Stimulated activated CD8-positive, alpha-beta memory T cell treated with anti-CD3 and anti-CD28 coated beads, Interleukin-7, amount 100 ng/mL, for 4 hours (primary cell): ENCODE measurements at places on chromosomes 16 and 17.

- DNase-seq: no peak
Measured at GRCh38 chr17:48463526-48463925, 33.5 kb upstream of the SKAP1 start.

GRCh38 chr17:59893676-59894100, 767 bp downstream of the RPS6KB1 start:
- DNase-seq: no peak

GRCh38 chr16:16850274-16850673, 471.3 kb downstream of the NPIPA7 start:
- no peak for DNase-seq

DNA sequence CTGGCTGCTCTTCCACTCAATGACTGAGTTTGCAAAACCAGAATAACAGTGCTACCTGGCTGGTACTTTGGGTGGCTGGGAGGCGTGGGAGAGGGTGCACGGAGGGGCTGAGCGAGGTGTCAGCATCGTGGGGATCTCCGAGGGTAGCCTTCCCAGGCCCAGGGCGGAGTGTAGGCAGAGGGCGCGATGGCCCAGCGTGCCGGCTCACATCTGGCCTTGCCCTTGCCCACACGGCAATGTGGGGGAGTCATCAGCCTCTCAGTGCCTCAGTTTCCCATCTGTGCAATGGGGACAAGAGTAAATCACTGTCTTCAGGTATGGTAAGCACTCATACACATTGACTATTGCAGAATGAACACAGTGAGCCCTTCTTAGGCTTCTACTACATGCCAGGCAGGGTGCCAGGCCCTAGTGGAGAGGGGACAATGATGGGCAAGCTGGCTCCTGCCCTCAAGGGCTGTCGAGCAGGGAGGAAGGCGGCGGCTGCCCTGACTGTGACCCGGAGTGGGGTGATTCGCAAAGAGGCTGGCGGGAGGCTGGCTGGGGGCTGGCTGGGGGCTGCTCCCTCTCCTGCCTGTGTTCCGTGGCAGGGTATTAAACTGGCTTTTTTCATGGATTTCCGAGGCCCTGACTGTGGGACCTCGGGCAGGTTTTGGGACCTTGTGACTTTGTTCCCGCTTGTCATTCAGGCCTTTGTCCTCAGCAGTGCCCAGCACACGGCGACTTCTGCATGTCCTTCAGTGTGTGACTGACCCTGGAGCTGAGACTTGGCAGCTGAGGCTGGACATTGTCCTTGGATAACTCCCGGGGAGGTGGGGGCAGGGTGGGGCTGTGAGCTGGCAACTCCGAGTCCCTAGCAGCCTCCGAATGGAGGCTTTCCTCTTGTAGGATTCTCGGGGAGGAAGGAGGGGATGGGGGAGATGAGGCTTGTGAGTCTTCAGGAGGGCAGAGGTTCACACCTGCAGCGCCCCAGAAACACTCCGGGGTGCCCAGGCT, 243.1 kb downstream of the SEC14L1 start:
- DNase-seq: no peak

GRCh38 chr17:80949451-80950421, 41.9 kb upstream of the CHMP6 start:
- DNase-seq: no peak

DNA sequence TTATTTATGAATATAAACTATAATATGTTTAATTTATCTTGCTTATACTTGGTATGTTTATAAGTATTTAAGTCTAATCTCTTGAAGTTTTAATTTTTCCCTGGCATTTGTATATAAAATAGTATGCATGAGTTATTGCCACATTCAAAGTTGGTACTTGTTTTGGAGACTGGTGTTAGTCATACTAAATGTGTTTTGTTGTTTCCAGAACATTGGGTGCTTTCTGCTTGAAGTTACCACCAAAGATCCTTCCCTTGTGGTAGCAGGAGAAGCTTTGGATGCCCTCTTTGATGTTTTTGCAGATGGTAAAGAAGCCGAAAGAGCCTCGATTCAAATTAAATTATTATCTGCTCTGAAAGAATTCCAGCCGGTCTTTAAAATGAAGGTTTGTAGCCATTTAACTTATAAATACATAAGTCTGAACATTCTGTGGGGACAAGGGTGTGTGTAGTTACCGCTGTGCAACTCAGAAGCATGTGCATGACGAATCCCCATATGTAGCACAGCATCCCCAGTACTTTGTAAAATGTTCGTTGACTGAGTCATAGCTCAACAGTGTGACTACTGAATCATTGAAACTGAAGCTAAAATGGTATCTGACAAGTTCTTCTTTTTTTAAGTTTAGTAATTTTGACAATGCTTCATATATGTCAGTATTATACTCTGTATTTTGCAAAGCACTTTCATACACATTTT, 36.4 kb downstream of the HEATR3 start:
- no peak for DNase-seq

- no peak for DNase-seq
Measured at GRCh38 chr17:17766077-17766743, 70.6 kb downstream of the SREBF1 start.

DNA sequence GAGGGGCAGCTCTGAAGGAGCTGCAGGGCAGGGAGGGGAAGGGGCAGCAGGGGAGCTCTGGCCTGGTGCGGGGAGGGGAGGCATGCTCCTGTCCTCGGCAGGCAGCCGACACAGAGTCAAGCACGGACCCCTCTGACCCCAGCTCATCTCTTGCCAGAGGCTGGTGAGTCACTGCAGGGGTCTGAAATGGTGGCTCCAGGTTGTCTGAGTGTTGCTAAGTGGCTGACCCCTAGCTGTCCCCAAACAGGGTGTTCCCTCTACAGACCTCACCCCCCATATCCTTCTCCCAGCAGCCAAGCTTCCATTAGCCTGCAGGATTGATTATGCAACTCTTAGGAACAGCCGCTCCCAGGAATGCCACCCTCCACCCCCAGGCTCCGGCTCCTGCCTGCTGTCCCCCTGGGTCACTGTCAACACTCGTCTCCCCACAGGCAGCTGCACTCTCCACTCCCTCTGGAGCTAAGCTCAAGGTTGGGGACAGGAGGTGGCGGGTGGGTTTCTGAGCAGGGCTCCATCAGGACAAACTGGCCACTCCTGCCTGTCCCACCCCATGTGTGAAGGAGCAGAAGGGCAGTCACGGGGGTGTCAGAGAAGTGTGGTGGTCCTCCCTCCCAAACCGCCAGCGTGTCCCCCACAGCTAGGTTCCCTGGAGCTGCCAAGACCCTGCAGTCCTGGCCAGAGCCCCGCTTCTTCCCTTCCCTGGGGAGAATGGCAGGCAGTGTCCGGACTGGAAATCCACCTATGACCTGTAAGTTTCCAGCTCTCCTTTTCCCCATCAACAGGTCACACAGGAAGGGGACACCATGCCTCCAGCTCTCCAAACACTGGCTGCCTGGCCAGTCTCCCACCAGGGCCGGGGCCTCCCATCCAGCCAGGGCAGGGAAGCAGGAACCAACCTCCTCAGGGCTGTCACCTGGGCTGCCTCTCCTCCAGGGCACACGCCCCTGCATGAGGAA, 1.0 kb downstream of the MYLK3 start:
- no peak for DNase-seq

DNA sequence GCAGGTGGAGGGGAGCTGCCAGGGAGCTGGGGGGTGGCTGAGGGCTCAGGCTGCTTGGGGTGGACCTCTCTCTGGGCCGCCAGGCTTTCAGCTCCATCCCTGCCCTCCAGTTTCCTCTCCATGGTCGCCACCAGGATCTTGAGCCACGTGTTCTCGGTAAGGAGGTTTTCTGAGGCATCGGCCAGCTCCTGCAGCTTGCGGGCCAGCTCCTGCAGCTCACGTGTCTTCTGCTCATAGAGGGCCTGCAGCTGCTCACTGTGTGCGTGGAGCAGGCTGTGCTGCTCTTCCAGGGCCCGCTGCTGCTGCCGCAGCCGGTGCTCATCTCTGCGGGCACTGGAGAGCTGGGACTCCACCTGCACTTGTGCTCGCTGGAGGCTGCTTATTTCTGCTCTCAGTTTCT, 11.0 kb downstream of the SNN start:
- no peak for DNase-seq

DNA sequence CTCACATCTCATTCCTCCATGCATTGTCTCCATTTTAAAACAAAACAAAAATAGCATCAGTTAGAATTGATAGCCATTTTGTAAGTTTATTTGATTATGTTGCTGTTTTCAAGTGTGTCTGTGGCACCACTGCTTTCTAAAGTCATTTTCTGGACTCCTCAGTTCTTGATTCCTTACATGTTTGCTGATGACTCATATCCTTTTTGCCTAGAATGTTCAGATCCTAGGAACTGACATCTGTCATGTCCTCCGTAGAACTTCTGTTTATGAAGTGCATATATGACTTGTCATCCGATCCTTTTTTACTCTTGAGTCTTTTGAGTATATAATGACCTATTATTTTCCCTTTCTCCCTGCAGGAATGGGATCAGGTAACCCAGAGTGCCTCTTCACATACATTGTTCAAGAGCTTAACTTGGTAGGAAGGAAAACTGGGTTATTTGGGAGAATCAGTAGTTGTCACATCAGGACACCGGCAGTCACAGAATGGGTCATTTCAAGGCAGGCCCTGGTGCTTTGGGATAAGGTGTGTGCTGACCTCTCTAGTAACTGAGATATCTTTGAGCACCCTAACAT, 69.2 kb downstream of the MAP2K4 start:
- no peak for DNase-seq

- DNase-seq: no peak
Measured at GRCh38 chr17:65511316-65511715, 50.1 kb downstream of the AXIN2 start.

GRCh38 chr16:83806036-83806435, 1.7 kb upstream of the HSBP1 start:
- no peak for DNase-seq

DNA sequence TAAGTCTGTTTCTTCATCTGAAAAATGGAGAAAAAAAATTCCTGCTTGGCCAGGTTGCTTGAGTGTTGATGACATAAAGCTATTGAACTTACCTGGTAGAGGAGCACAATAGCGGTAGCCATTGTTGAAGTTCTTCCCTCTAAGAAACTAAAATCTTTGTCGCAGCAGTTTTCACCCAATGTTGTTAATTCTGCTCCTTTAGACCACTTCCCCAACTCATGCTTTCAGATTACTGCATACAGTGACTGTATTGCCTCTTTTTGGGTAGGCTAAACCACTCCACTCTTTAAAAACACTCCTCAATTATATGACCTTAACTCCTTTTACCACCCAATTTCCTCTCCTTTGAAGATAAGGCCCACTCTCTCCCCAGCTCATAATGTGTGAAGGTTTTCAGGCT, 35.7 kb upstream of the CCL2 start:
- DNase-seq: no peak

GRCh38 chr17:27233776-27234175, 60.1 kb upstream of the WSB1 start:
- DNase-seq: no peak

- no peak for DNase-seq
Measured at GRCh38 chr17:5042157-5043022, 7.2 kb upstream of the SLC52A1 start.

DNA sequence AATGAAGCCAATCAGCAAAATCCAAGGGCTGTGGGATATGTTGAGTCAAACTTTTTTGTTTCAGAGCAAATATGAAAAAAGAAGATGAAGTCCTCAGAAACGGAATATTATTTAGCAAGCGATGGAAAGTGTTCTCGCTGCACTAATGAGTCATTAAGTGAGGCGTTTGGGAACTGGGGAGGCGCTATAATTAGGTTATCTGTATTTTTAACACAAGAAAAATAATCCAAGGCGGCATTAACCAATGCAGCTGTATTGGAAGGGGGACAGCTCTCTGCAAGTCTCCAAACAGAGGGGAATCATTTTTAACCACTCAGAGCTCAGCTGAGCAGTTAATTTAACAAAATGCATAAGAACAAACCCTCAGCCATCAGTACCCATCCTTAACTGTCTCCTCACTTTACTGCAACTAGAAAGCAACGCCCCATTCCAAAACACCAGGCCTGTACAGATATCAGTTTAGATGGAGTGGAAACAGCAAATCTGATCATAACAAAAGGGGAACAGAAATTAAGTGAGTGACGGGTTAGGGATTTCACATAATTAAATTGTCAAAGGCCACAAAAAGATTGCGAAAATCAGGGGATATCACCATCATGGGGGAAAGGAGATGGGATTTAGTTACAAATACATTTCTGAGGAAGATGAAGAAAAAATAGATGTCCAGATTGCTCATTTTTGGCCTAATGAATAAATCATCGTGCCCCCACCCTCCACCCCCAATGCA, 211.0 kb upstream of the TOX3 start:
- no peak for DNase-seq

GRCh38 chr16:66150698-66151482, 215.6 kb upstream of the CDH5 start:
- no peak for DNase-seq

- peak; percentile 84 for DNase-seq
Measured at GRCh38 chr17:78131172-78132083, 857 bp downstream of the TMC8 start.

DNA sequence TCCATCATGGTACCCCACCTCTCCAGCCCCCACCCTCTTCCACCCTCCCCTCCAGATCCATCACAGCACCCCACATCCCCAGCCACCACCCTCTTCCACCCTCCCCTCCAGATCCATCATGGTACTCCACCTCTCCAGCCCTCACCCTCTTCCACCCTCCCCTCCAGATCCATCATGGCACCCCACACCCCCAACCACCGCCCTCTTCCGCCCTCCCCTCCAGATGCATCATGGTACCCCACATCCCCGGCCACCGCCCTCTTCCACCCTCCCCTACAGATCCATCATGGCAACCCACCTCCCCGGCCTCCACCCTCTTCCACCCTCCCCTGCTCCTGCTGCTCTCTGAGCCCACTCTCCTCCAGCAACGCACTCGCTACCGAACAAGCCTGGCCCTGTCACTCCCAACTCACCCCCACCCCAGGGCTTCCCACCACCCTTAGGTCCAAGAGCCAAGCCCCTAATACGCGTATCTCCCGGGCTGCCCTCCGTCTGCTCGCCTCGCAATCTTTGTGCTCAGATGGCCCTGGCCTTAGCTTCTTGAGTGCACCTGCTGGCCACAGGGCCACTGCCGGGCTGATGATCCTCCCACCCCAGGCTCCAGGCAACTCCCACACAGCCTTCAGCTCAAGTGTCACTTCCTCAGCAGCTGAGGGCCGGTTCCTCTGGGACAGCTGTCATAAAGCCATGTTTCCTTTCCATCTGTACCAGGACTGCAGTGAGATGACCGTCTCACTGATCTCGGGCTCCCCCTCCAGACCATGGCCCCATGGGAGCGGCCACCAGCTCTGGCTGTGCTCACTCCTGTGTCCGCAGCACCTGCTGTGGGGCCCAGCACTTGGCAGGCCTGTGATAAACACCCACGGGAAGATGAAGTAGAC, 25.5 kb downstream of the KDM8 start:
- no peak for DNase-seq

GRCh38 chr17:73430848-73431247, 119.0 kb upstream of the CDC42EP4 start:
- no peak for DNase-seq

- no peak for DNase-seq
Measured at GRCh38 chr16:19105891-19106624, 7.7 kb upstream of the ITPRIPL2 start.

DNA sequence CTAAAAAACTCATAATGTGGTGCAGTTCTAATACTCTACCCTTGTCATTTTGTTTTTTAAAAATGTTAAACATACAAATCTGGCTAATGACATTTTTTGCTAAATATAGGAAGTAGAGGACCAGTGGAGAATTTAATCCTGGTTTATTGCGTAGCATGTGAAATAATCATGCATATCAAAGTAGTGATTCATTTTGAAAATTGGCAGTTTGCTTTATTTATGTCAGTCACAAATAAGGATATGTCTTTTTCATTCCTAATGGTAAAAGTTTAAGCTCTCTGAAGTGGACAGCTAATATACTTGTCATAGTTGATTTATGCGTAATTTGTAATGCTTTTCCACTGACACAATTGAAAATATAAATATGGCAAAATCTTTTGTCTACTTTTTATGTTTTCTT, 224.2 kb downstream of the BCAS3 start:
- no peak for DNase-seq
